ENCODE measurements at places on chromosomes 1 and 21. TPM values are rescaled to one million over a fixed set of nuclear protein-coding genes. Genes with fewer than 3 reads are reported as not detected.

The ADAMTS5 gene
- total RNA-seq: 0.02 TPM

- no peak for DNase-seq
- no peaks in the 10 kb centered on the region for H3K4me1 ChIP-seq
Observed at GRCh38 chr1:156439036-156439776, 61.4 kb downstream of the MEF2D start.

GRCh38 chr1:75922698-75923097, 9.5 kb downstream of the ASB17 start:
- H3K4me3 ChIP-seq: no peak overlapping the region
- no peaks in the 10 kb centered on the region for H3K27me3 ChIP-seq
- no peak for DNase-seq
- H3K4me1 ChIP-seq: no peaks in the 10 kb centered on the region
- H3K36me3 ChIP-seq: no peaks in the 10 kb centered on the region

DNA sequence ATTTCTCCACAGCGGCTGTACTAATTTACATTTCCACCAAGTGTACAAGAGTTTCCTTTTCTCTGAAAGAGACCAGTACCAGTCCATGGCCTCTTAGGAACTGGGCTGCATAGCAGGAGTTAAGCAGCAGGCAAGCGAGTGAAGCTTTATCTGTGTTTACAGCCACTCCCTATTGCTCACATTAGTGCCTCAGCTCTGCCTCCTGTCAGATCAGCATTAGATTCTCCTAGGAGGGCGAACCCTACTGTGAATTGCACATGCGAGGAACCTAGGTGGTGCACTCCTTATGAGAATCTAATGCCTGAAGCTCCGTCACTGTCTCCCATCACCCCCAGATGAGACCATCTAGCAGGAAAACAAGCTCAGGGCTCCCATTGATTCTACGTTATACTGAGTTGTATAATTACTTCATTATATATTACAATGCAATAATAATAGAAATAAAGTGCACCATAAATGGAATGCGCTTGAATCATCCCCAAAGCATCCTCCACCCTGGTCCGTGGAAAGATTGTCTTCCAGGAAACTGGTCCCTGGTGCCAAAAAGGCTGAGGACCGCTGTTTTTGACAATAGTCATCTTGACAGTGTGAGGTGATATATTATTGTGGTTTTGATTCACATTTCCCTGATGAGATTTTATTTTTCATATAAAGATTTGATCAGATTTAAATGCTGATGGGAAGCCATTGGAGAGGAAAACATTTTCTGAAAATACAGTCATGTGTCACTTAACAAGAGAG, 45.5 kb upstream of the MRPS6 start:
- no peak for DNase-seq
- H3K27ac ChIP-seq: no peak overlapping the region
- no peaks in the 10 kb centered on the region for H3K36me3 ChIP-seq
- H3K4me3 ChIP-seq: no peak overlapping the region
- H3K27me3 ChIP-seq: no peaks in the 10 kb centered on the region
